Cortex of kidney (tissue), 1 donor: ENCODE measurements at places on chromosomes 7 and 10.

DNA sequence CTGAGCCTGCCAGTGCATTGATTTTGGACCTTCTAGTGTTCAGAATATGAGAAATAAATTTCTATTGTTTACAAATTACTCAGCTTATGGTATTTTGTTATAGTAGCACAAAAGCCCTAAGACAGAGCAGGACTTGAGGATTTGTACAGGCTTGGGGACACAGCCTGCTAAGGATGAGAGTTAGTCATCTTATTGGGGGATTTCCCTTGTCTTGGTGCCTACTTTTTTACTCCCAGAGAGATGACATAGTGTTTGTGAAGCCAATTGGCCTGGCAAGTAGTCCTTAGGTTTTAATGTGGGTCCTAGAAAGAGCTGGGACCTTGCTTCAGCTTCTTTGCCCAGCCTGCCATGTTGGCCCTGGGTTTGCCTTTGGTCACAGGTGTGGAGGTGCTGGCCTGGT is 364.0 kb downstream of the REEP3 start:
- no peak for DNase-seq

DNA sequence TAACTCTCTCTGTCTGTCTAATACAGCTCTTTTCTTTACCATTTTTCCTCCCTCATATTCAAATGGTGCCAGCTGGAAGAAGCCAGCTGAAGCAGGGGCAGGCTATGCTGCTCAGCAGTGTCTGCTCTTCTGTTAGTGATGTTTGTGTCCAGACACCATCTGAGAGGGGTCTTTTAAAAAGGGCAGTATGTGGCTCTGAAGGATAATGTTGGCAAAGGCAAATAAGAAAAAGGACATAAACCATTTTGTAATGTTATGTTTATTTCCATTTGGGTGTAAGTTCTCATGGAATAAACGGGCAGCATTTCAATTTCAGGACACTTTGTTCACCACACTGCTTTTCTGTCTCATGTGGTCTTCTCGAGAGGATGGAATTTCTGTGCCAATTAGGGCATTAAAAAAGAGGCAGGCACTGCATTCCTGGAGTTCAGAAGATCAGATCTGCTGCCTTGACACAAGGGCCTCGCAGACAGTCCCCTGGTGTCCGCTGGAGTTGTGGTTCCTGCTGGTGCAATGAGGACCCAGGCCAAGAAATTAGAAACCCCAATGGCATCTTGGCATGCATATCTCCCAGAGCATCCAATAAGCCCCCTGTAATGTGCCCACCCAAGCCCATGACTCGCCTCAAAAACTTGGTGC is 109.0 kb upstream of the ELMO1 start:
- DNase-seq, result no peak

- no peak for DNase-seq
These were observed 339.5 kb downstream of the ELMO1 start for GRCh38 chr7:37109016-37109683.

DNA sequence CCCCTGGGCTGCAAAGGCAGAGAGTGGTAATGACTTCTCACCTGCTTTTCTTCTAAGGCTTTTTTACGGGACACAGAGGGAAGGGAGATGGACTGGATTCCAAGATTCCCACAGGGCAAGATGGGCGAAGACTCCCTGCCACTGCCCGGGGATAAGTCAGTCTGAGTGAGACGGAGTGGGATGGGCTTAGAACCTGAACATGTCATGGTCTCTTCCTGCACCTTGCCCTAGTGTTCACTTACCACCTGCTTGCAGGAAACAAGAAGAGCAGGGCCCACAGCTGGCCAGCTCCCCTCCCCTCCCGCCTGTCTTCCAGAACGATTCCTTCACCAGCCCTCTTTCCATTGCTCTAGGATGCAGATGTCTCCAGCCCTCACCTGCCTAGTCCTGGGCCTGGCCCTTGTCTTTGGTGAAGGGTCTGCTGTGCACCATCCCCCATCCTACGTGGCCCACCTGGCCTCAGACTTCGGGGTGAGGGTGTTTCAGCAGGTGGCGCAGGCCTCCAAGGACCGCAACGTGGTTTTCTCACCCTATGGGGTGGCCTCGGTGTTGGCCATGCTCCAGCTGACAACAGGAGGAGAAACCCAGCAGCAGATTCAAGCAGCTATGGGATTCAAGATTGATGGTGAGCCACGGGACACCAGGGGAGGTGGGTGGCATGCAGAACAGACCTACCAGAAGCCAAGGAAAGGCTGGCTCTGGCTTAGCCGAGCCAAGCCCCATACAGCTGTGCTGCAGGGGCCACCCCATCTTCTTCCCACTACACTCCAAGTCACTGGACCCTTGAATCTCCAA is 1.3 kb downstream of the SERPINE1 start:
- DNase-seq, result no peak

DNA sequence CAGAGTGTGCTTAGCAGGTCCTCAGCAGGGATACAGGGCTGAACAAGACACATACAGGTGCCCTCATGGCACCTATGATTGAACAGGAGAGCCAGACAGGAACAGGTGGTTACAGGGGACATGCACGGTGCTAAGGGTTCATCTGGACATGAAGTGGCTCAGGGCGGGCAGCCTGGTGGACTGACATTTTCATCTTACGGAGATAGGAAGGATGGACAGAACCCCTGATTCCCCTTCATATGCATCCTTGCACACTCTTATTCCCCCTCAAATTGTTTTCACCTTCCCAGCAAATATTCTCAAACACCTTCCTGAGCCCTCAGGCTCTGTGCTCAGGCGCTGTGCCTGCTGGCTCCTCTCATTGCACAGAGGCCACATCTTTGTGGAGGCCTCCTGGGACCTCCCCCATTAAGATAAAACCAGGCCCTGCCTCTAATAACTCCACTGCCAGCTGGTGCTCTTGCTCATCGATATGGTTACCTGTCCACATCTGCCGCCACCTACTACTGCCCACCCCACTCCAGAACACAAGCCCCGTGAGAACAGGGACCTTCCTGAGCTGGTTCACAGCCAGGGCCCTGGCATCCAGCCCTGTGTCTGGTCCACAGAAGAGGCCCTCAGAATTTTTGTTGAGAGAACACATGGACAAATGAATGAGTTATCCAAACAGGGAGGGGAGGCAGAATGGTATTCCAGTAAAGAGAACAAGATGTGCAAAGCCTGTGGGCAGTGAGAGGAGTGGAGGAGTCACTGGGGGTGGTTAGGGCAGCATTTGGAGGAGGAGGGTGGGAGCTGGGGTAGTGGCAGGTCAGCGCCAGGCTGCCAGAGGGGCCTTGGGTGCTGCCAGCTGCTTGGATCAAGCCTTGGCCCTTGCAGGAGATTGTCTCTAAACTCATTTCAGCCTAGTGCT is 68.9 kb upstream of the AQP1 start:
- DNase-seq, result no peak

GRCh38 chr7:28440055-28440601 is 27.8 kb downstream of the CREB5 start:
- no peak for DNase-seq

DNA sequence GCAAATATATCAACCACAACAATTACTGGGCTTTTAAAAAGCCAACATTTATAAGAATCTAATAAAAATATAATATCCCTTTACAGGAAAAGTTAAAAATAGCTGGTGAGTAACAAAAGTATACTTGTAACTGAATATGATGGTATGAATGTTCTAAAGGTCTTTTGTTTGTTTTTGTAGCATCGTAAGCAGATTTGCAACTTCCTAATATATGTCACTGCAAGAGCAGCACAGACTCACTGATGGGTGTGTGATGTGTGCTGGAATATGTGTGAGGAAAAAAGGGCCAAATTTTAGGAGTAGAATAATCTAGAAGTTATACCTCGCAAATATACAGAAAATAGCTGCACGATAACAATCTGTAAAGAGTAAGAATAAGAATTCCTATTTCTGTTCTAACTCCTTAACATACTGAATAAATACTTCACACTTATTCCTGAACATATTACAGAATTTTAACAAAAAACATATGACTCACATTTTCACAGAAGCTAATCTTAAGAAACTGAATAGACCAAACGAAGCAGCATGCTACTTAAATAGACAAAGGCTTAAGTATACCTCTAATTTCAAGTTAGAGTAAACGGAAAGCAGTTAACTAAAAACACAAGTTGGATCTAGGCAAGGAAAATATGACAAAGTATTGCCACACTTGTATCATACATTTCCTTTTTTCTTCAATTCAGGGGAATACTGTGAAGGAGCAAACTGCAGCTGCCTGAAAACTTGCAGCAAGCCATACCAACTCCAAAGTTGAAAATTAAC is 9.6 kb downstream of the ETV1 start:
- DNase-seq, result no peak

- no peak for DNase-seq
These were observed 41.0 kb downstream of the EPHB4 start for GRCh38 chr7:100786323-100786722.

GRCh38 chr7:157669768-157670351 is 333.1 kb downstream of the DNAJB6 start:
- DNase-seq, result no peak

GRCh38 chr7:140146574-140146973 is 30.2 kb downstream of the KDM7A start:
- no peak for DNase-seq

DNA sequence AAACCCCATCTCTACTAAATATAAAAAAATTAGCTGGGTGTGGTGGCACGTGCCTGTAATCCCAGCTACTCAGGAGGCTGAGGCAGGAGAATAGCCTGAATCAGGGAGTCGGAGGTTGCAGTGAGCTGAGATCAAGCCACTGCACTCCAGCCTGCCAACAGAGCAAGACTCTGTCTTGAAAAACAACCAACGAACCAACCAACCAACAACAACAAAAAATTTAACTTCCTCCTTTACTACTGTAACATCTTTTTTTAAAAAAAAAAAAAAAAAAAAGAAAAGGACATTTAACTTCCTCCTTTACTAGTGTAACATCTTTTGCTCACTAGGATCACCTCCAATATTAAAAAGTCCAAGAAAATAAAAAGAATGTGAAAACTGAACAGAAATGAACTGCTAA is 92.3 kb upstream of the TMEM168 start:
- DNase-seq, result no peak

- no peak for DNase-seq
These were observed 66.7 kb downstream of the HHEX start for GRCh38 chr10:92756201-92757065.

DNA sequence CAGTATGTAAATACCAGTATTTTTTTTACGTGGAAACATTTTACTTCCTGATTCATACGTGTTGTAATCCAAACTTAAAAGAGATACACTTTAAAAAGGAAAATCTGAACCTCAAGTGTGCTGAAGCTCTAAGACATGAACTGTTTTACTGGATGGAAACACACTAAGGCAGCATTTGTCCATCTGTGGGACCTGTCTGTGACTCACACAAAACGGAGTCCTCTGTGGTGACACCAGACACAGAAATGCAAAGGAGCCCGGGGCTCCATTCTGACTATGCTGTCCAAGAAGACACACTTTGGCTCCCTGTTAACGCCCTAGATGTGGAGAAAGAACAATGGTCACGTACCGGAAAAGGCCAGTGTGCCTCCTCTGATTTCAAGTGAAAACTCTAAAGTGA is 23.9 kb downstream of the RNF133 start:
- DNase-seq, result no peak

- no peak for DNase-seq
These were observed 980.5 kb downstream of the LRMDA start for GRCh38 chr10:76411729-76412435.

GRCh38 chr10:117427356-117427755 is 52.1 kb upstream of the PDZD8 start:
- no peak for DNase-seq

- no peak for DNase-seq
These were observed 7.7 kb upstream of the ABCB1 start for GRCh38 chr7:87608431-87608830.

DNA sequence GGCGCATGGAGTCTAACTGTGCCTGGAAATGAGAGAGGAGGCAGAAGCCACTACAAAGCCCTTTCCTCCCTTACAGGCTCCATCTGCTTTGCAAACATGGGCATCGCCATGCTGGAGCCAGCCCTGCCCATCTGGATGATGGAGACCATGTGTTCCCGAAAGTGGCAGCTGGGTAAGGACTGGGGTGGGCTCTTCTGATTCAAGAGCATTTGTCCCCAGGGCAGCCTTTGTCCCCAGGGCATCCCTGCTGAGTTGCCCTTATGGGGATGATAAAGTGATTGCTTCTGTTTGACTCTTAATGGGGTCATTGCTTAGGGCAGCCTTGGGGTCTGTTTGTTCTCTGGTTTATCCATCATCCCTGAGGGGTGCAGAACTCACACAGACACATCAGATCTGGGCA is 16.8 kb downstream of the SLC18A2 start:
- no peak for DNase-seq

DNA sequence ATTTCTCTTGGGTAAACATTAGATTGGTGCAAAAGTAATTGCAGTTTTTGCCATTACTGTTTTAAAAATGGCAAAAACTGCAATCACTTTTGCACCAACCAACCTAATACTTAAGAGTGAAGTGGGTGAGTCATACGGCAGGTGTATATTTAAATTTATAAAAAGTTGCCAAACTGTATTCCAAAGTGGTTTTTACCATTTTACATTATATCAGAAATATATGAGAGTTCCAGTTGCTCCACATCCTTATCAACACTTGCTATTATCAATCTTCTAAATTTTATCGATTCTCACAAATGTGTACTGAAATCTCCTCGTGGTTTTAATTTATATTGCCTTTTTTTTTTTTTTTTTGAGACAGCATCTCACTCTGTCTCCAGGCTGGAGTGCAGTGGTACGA is 3.5 kb upstream of the SCRN1 start:
- no peak for DNase-seq

GRCh38 chr7:154947604-154948003 is 55.3 kb downstream of the PAXIP1 start:
- DNase-seq, result no peak

DNA sequence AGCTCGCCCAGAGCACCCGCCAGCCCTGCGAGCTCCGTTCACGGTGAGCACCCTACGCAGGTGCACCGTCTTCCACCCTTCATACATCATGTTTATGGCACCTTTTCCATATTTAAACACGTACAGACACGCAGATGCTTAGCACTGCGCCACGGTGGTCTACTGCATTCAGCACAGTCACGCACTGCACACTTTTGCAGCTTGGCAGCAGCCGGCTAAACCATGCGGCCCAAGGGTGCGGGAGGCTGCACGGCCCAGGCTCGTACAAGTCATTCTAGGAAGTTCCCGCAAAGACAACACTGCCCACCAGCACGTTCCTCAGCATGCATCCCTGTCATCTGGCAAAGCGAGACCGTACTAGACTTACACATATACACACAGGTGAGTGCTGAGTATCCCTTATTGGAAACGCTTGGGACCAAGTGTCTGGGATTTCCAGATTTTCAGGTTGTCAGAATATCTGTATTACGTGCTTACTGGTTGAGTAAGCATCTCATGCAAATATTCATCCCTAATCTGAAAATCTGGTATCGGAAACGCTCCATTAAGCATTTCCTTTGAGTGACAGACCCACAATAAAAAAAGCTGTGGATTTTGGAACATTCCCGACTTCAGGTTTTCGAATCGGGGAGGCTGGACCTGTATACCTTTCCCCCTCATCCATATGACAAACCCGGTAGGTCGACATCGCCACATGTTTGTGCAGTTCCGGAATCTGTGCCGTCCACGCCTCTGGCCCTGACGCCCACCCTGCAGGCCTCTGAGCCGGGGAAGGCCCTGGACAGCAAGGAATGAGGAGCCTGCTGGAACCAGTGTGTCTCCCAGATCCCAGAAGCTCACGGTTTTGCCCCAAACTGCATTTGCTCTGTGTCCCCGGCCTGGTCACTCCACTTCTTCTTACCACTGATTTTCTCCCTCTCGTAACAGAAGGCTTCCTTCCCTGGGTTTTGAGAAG is 222.2 kb downstream of the ELFN1 start:
- DNase-seq, result no peak
